CD4-positive, alpha-beta T cell (primary cell): ENCODE measurements at places on chromosomes 6 and 20. TPM values are rescaled to one million over a fixed set of nuclear protein-coding genes. Genes with fewer than 3 reads are reported as not detected.

The PTK6 gene
- total RNA-seq: 0.22 TPM

The CLPSL1 gene
- not detected for total RNA-seq

The FAM120B gene
- 24.1 TPM for total RNA-seq

The NMBR gene
- not detected for total RNA-seq

The RAB44 gene
- total RNA-seq: 0.22 TPM

The TTK gene
- total RNA-seq: 0.60 TPM

The HCRTR2 gene
- total RNA-seq: not detected

The COL9A3 gene
- total RNA-seq: not detected

The JAG1 gene
- total RNA-seq: 1.2 TPM

The CST9L gene
- not detected for total RNA-seq

The PHACTR1 gene
- total RNA-seq: 2.3 TPM

The LBP gene
- not detected for total RNA-seq

The KIF6 gene
- not detected for total RNA-seq

The RMND1 gene
- total RNA-seq: 6.5 TPM

The PLAGL2 gene
- 15.6 TPM for total RNA-seq

The ADGRF1 gene
- total RNA-seq: not detected
